ENCODE measurements at places on chromosomes 12 and 14.
A peak's percentile ranks its signal among the peaks of the same experiment; 100 is the strongest.

GRCh38 chr12:43337571-43338444, 214.2 kb downstream of the ADAMTS20 start:
- peak; percentile 66 for DNase-seq

- peak; percentile 58 for DNase-seq
Observed at GRCh38 chr12:125186471-125187147, 121.4 kb downstream of the AACS start.

DNA sequence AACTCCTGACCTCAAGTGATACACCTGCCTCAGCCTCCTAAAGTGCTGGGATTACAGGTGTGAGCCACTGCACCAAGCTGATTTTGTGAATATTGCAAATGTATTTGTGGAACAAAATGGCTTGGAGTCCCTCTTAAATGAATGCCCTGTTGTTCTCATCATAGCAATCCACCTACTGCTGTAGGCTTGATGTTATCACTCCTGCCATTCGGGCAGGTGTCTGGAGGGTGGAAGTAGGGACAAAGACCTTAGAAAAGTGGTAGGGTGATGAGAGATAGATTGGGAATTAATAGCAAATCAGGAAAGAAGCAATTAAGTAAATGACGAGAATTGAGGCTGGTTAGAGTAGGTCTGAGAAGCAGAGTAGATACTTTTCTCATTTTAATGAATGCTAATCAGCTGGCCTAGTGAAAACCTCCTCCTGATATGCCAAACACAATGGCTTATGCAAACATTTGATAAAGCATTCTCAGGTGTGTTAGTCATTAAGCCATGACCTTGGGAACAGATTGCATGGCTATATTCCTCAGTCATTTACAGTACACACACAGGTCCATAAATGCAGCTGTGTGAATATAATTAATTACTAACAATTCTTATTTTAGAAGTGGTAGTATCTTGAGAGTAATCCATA, 60.5 kb upstream of the USP44 start:
- DNase-seq, result no peak

GRCh38 chr14:22314183-22314820, 274.7 kb downstream of the DAD1 start:
- DNase-seq, result peak; percentile 71

DNA sequence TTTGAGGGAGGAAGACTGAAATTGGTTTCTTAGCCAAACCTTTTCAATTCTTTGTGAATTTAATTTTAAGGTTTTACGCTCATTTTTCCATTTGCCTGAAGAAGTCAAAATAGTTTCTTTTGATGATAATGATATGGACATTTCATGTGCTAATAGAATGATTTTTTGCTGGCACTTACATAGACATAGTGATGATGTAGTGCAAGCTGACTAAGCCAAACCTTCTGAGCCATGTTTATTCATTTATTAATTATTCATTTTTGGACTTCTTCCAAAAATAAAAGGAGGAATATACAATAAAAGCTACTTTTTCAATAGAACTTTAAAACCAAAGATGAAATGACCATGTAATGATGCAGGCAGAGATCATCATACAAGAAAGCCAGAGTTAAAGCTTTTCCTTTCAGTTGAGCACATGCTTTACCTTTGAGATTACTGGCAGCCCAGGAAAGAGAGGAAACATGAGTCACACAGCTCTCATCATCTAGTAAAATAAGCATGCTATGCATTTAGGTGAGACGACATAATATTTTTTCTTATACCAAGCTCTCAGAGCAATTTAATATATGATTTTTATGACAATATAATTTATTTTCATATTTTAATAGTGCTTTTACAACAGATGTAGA, 24.8 kb downstream of the KCNA1 start:
- peak; percentile 24 for DNase-seq

DNA sequence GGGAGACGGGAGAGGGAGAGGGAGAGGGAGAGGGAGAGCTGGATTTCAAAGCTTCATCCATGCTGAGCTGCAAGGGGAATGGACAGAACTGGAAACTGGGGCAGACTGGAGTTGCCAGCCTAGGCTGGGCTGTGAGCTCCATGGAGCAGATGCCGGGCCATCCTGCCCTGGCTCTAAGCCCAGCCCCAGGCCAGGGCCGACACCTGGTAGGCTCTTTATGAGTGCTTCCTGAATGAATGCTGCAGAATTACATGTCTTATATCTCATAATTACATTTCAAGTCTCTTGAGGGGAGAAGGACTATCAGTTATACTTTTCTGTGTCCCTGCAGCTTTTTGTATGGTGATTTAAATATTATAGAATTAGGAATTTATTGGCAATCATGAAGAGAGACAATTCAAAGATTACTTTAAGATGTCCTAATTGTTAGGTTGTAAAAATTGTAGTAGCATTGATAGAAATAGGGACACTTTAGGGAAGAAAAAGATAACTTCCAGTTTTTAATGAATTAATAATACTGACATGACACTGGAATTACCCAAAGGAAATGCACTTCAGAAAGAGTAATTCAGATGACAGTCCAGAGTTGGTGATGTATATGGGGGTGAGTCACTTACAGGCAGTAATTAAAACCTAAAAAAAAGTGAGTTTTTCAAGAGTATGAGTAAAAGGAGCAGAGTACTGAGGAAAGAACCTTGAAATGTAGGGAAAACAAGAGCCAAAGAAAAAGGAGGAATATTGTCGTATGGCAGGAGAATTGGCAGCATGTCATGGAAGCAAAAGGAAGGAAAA, 29.0 kb downstream of the SCYL2 start:
- peak; percentile 70 for DNase-seq

- DNase-seq, result peak; percentile 36
Observed at GRCh38 chr12:102171951-102172350, 25.7 kb downstream of the PMCH start.

DNA sequence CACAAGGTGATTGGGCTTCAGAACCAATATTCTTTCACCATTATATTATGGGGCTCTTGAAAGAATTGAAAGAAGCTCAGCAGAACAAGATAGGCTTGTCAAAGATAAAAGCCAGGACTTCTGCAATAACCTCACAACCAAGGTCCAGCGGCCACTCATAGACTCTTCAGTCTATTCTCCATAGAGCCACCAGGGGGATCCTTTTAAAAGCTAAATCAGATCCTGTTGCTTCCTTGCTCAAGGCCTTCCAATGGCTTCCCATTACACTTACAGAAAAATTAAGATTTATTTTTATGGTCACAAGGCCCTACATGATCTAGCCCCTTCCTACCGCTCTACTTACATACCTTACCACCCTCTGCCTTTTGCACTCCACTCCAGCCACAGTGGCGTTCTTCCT, 169.6 kb downstream of the C12orf42 start:
- DNase-seq, result peak; percentile 2
